ENCODE measurements at places on chromosomes 3 and 15.

GRCh38 chr15:66864871-66865281, 162.8 kb downstream of the SMAD6 start:
- DNase-seq, result no peak

- DNase-seq, result no peak
Observed at GRCh38 chr3:10334459-10334858, 13.5 kb upstream of the SEC13 start.

GRCh38 chr3:61848885-61849284, 287.5 kb downstream of the PTPRG start:
- no peak for DNase-seq

GRCh38 chr3:10723991-10724390, 92.0 kb upstream of the SLC6A11 start:
- no peak for DNase-seq

GRCh38 chr3:15812183-15812582, 14.4 kb upstream of the ANKRD28 start:
- DNase-seq, result no peak

- no peak for DNase-seq
Observed at GRCh38 chr3:23804441-23805209, 1.1 kb upstream of the UBE2E1 start.

- no peak for DNase-seq
Observed at GRCh38 chr3:107676469-107677309, 153.9 kb downstream of the BBX start.

- DNase-seq, result peak; percentile 92
Observed at GRCh38 chr15:75043509-75044257, 20.3 kb downstream of the PPCDC start.

DNA sequence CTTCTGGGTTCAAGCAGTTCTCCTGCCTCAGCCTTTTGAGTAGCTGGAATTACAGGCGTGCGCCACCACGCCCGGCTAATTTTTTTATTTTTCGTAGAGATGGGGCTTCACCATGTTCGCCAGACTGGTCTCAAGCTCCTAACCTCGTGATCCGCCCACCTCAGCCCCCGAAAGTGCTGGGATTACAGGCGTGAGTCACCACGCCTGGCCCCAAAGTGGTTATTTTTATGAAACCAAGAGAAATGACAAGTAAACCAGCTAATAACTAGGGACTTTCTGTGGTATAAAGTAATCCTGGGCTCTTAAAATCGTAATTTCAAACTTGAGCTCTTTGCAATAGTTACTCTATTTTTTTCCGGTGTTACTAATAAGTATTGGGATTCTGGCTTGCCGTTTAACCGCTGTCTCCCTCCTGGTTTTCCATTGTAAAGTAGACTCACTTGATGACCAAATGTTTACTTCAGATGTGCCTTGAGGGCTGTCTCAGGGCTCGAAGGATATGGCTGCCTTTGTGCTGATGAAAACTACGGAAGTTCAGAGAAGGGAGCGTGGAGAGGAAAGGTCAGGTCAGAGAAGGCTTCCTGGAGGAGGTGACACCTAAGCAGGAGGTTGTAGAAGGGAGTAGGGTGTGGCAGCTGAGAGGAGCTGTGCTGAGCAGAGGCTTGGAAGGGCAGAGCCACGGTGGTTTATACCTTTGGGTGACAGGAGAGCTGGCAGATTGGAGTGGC, 4.2 kb downstream of the ZSCAN2 start:
- DNase-seq, result no peak

DNA sequence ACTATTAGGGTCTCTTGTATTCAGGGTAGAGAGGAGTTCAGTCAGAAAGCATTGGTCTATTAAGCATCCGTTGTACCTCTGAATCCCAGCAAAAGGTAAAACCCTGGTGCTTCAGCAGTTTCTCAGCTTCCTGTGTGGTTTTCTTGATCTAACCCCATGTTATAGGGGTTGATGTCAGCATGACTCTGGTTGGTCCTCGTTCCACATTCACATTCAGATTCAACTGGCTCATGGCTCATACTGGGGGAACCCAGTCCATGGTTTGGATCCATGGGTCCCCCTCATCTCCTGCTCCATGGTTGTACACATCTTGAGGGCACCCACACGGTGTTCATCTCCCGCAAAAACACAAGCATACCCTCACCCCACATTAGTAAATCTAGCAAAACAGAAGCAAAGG, 47.7 kb upstream of the C2CD4B start:
- DNase-seq, result no peak

GRCh38 chr3:13482106-13482690, 2.1 kb downstream of the HDAC11 start:
- DNase-seq, result no peak

Data from T1000 (cell line).